ENCODE measurements at places on chromosomes 2 and 18.

DNA sequence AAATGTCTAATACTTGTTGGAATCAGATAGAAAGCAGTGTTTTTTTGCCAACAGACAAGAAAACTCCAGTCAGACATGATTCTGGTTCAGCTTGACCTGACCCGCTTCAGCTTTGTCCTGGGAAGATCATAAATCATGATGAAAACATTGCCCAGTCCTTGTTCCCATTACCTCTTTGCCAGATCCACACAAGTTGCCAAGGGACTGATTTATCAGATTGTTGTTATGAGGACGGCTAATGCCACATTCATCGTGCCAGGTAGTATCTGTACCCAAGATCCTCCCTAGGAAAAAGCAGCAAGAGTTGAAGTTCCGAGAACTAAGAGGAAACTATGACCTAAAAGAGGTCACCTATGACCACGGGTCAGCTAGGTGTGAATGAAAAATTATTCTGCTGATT, 39.0 kb downstream of the SLC40A1 start:
- no peak for DNase-seq

DNA sequence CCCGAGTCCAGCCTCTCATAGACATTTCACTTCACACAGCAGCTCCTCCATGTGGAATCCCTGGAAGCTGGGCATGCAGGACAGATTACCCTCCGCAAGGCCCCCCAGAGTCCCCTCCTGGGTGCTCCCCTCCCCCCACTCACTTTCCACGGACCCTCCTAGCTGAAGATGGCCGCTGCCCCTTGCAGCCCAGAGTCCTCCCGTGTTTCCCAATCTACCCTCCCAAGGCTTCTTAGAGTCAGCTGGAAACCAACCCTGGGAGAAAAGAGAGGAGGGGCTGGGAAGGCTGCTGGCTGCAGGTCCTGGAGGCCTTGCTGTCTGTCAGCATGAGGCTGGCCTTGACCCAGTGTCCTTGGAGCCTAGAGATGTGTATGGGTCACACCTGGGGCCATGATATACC, 49.0 kb upstream of the HAAO start:
- no peak for DNase-seq

DNA sequence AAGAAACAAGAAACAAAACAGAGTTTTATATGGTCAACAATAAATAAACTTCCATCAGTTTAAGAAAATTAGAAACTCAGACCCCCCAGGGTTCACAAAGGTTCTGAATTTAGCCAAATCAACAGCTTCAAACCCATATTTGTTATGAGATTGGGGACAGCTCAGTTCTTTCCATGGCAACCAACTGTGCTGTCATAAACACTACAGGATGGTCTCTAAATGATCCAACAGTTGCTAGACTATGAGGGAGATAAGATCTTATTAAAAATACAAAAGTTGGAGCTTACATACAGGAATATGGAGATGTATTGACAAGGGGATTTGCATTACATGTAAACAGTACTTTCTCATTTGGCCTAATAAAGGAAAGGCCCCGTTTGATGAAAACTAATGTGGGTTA, 154.6 kb upstream of the CTAGE1 start:
- no peak for DNase-seq

- DNase-seq = no peak
Measured at GRCh38 chr18:43077510-43078308, 37.8 kb downstream of the RIT2 start.

DNA sequence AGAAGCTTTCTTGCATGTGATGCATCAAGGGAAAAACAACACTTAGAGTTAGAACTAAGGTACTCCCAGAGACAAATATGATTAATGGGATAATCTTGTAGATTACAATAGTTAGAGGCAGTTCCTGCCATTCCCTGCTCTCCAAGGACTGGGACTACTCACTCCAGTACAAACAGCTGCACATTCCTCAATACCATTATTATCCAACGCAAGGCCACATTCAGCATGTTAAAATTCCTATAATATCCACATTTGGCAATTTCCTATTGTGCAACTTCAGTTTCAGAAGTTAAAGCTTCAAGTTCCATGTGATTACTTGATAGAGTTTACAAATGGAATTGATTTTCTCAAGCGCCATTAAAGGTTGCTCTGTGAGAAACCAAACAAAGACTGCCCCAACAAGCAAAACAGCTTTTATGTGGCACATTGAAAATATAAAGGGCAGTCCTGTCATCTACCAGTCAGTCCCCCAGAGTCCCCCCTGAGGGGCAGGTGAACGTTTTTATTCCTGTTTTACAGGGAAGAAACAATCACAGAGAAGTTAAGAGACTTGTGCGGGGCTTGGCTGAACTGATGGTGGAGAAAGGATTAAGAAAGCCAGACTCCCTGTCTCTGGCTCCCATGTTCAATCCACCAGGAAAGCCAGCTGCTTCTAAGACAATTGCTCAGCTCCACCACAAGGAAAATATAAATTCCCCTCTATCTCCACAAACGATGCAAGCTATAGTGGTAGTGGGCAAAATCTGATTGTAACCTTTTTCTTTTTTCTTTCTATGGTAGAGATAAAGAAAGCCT, 72.6 kb downstream of the TXNL1 start:
- no peak for DNase-seq

- DNase-seq = no peak
Measured at GRCh38 chr2:223563462-223563861, 38.7 kb downstream of the SCG2 start.

DNA sequence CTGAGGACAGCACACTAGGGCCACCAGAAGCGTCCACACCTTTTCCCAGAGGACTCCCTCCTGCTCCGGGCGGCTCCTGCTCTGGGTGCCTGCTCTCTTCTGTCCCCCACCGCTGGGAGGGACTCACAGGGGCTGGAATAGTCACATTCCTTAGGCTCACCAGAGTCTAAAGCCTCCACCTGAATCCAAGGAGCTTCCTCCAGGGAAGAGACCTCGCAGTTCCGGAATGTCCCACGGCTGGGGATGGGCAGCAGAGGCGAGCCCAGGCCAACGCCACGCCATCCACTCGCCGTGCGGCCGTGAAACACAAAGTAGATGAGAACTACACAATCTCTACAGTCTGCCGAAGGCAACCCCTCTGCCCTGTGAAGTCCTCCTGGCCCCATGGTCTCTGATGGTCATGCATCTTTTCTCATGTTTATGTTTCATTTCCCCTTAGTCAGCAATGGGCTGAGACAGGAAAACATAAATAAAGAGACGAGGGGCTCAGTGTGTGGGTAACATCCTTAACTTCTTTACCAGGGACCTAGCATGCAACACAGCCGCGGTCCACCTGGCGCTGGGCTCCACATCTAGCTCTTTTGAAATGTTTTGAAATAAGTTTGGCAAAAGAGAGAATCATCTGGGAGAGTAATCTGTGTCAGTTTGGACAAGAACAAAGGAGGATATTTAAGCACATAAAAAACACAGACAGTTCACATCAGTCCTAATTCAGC, 98.4 kb downstream of the PXDN start:
- DNase-seq = no peak

GRCh38 chr18:54794823-54795222, 33.5 kb upstream of the RAB27B start:
- DNase-seq = no peak

- no peak for DNase-seq
Measured at GRCh38 chr18:48680339-48681250, 141.8 kb downstream of the CTIF start.

DNA sequence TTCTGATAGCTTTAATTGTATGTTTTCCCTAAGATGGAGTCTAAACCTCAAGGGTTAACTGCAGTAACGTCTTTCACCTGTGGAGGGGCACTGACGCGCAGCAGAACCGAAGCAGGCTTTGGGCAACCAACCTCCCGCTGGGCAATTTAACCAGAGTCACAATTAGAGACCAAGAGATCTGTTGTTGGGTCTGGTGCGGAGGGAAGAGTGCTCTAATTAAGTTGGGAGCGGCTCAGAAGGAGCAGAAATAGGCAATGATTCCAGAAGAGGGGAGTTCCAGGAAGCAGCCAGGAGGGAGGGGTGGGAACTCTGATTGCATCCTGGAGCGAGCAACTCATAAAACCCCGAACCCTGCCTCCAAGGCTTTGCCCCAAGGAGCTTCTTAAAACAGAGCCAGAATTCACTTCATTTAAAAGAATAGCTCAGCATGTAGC, 245.8 kb downstream of the PAX3 start:
- no peak for DNase-seq

DNA sequence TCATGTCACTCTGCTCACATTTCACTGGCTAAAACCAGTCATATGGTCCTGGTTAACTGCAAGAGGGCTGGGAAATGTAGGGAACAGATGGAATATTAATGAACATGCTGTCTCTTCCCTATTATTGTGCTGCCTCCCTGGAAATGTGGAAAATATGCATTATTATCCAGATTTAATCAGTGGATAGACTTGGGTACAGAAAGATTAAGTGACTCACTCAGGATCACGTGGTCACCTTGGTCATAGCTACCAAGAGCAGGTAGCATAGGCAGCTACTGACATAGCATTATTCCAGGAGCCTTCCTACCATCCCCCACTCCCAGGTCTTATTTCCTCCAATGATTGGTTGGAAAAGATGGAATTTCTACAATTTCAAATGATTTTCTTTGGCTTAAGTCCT, 141.1 kb downstream of the HRH4 start:
- DNase-seq = no peak

GRCh38 chr2:219261024-219261855, 7.5 kb upstream of the TUBA4A start:
- no peak for DNase-seq

GRCh38 chr2:68740400-68740914, 5.8 kb downstream of the ARHGAP25 start:
- DNase-seq = no peak

- DNase-seq = no peak
Measured at GRCh38 chr2:86592547-86593230, 29.4 kb upstream of the CHMP3 start.

DNA sequence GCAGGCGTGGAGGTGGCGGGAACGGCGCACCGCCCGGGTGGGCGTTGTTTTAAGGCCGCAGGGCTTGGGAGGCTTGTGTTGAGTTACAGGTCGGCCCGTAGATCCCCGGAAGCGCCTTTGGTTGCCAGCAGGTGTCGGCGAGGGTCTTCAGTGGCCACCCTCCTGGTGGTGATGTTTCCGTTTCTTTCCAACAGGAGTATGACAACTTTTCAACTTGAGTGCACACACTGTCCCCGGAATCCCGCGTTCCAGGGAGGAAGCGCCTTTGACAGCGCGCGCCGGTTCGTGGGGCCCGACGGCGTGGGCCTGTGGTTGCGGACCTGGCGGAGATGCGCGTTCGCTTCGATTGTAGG, 1.0 kb upstream of the HDAC4 start:
- DNase-seq = no peak

DNA sequence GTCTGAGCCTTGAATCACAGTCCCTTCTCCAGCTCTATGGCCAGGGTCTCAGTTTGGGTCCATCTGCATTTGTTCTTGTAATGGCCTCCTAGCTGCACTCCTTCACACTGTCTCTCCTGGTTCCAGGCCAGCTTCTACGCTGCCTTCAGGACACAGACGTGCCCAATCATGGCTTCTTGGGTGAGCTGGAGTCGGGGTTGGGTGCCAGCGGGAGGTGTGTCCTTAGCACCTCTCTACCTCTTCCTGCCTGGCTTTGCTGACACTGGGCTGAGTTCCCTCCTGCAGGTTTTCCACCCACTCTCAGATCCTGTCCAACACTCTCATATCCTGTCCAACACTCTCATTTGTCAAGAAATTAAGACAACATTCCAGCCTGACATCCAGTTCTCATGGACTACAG, 9.6 kb downstream of the TRPM8 start:
- no peak for DNase-seq

DNA sequence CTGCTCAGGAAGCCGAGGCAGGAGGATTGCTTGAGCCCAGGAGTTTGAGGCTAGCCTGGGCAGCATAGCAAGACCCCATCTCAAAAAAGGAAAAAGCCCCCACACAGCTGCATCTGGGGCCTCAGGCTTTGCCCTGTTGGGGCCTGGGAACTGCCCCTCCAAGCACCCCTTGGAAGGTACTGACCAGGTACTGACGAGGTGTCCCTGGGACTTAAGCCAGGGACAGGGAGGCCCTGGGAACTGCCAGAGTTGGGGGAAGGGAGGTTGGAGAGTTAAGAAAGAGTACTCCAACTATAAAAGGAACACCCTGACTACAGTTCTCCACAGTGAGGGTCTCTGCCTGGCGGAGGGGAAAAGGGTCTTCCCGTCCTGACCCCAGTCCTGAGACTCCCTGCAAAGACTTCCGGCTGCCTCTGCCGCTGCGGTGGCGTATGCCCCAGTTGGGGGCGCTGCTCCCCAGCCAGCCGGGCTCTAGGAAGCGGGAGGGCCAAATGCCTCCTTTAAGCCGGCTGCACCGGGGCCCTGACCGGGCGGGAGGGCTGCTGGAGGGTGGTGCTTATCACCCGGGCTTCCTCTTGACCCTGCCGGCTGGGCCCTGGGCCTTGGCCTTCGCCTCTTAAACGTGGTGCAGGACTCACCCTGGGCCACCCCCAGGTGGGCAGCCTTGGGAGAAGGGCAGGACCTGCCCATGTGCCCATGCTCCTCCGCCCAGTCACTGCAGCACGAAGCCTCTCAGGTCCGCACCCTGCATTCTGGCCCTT, 12.8 kb downstream of the SLC30A3 start:
- peak; percentile 27 for DNase-seq

DNA sequence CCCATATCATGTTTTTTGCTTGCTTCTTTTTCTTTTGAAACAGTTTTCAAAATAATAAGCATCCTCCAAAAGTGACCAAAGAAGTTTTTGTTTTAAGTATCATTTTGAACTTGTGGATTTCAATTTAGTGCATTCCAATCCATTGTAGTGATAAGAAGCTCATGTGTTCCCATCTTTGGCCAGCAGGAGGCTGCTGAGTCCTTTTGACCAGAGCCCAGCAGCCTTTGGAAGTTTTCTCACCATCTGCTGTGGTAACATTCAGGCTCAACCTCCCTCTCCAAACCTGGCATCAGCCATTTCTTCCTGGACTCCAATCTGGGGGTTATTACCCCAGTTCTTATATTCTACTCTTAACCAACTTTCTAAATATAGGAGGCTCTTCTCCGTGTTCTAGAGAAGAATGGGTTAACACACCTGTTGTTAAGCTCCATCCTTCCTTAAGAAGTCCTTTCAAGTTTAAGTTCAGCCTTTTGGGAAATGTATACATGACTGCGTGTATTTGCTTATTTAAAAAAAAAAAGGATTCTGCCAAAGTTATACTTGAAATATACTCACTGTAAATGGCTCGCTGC, 39.0 kb upstream of the MAL start:
- DNase-seq = no peak

DNA sequence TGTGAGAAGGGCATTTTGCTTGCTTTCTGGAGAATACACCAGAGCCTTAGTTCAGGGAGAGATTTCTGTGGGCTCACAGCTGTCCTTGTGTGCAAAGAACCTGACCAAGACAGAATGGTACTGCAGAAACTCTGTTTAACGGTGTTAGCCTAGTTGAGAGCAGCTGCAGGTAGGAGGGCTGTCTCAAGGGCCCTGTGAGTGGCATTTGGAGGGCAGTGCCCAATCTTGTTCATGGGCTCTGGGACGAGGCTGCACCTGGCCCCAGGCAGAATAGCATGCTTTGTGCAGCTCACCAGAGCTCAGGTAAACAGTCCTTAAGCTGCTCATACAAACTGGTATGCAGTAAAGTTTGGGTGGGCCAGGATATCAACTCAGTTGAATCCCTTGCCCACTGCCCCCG, 16.9 kb upstream of the RGPD4 start:
- no peak for DNase-seq

GRCh38 chr2:33485051-33485450, 8.6 kb downstream of the RASGRP3 start:
- no peak for DNase-seq

GRCh38 chr2:21966139-21966538, 842.4 kb downstream of the TDRD15 start:
- no peak for DNase-seq

- DNase-seq = no peak
Measured at GRCh38 chr2:190451561-190452176, 43.5 kb downstream of the MFSD6 start.
